GM10248 (cell line): ENCODE measurements at places on chromosomes 6 and 20.
A peak's percentile ranks its signal among the peaks of the same experiment; 100 is the strongest.

DNA sequence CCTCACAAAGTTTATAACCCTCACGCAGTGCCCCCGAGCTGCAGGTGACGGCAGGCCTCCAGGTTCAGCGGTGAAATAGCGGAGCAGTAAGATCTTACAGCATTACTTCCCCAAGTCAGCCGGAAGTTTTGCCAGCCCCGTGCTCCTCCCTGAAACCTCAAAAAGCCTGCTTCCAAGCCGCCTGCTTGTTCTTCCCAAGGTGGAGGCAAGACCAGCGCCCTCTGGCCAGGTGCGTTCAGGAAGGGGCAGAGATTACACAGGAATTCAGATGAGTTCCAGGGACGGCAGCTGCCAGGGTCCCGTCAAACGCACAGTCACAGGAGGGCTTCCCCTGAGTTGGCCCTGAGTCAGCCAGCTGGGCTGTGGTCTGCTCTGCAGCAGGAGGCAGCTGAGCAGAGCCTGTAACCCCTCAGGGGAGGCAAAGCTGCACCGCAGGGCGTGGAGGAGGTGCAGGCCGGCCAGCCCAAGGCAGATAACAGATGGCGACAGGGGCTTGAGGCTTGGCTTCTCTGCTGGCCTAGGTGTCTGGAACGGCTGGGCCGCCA lies 124.1 kb upstream of the RPS6KA2 start:
- peak; percentile 55 for DNase-seq

DNA sequence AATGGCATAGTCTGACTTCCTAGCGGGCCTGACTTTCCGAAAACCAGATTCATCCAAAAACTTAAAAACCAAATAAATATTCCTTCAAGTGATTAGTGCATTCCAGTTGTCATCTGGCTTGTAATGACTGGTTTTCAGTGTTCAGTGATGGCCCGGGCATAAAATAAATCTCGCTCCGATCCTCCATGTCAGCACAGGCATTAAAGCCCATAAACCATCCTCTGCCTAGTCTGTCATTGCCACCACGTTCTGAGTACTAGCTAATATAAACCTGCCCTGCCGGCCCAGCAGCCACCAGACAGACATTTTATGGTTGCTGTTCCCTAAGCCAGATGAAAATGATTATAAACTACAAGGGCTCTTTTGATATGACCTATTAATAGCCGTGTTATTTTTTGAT lies 232.3 kb upstream of the GMDS start:
- DNase-seq: no peak

DNA sequence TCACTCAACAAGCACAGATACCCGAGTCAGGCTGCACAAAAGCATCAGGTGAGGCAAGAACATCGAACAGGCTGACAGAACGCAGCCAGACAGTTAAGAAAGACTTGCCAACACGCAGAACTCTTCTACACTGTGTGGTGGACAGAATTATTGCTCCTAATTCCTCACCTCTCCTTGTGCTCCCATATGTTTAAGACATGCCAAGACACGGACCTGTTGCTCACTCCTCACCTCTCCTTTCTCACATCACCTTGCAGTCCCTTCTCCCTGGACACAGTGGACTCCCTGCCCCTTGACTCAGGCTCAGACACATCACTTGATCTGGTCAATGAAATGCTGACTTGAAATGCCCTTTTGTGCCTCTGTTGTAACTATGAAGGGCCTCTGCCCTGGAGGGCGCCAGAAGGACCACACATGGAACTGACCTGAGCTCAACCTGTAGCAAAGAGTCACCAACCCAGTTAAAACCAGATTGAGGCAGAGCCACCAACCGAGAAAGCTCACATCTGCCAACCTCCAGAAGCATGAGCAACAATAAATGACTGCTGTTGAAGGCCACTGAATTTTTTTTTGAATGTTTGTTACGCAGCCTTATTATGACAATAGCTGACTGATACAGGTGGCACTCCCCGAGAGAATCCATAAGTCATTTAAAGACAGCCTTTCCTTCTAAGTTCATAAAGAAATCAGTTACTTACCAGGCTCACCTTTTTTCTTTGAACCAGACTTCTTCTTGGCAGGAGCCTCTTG lies 24.0 kb downstream of the RRBP1 start:
- DNase-seq: no peak

- no peak for DNase-seq
These were observed 22.2 kb downstream of the RREB1 start for GRCh38 chr6:7129784-7130569.

- DNase-seq: no peak
These were observed 8.5 kb upstream of the SOD2 start for GRCh38 chr6:159701413-159701999.
